ENCODE measurements at places on chromosomes 3 and 15.

DNA sequence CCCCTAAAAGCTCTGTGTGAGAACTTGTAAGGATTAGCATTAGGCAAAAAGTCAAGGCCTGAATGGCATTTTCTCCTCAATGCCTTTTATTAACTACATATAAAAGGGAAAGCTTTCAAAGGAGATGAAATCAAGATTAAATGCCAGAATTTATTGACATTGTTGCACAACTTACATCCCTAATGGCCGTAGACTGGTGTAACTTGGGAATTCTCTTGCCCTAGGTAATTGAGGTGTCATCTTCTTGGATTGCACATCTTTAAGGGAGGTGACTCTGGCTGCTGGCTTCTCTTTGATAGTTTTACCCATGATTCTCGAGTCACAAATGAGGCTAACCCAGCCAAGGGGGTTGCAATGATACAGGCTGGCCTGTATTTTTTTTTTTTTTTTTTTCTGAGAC is 249.1 kb downstream of the TBL1XR1 start:
- no peak for DNase-seq

GRCh38 chr3:69821133-69821532 is 81.9 kb downstream of the MITF start:
- DNase-seq: no peak

- DNase-seq: no peak
Measured at GRCh38 chr15:51314391-51315337, 23.7 kb downstream of the CYP19A1 start.

- DNase-seq: no peak
Measured at GRCh38 chr3:37086918-37087317, 87.5 kb downstream of the LRRFIP2 start.

- DNase-seq: no peak
Measured at GRCh38 chr3:152084441-152085158, 184.1 kb upstream of the MBNL1 start.

- DNase-seq: no peak
Measured at GRCh38 chr15:39232512-39232911, 348.4 kb upstream of the THBS1 start.

DNA sequence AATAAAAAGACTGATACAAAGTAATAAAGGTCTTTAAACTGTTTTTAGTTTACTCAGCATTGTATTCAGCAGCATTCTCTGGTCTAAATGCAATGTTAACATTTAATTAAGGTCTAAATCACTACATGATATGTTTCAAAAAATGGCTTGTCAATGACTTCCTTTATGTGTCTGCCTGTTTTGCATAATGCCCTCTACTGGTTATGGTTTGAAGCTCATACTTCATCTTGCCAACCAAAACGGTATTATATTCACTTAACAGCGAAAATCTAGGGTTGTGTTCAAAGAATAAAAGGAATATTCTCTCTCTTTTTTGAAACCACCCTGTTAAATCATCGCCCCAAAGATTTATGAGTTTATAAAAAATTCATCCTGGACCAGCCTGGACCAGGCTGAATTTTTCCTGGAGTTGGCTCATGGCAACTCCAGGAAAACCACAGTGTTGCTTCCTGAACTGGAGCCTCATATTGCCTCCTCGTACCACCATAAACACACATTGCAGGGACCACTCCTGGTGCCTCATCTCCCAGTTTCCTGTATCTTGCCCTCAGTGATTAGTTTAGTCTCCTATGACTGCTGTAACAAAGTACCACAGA is 6.7 kb upstream of the NCEH1 start:
- DNase-seq: no peak

GRCh38 chr15:45521596-45522327 is 793 bp downstream of the SLC30A4 start:
- no peak for DNase-seq

GRCh38 chr15:65923264-65923663 is 54.0 kb downstream of the RAB11A start:
- DNase-seq: no peak

DNA sequence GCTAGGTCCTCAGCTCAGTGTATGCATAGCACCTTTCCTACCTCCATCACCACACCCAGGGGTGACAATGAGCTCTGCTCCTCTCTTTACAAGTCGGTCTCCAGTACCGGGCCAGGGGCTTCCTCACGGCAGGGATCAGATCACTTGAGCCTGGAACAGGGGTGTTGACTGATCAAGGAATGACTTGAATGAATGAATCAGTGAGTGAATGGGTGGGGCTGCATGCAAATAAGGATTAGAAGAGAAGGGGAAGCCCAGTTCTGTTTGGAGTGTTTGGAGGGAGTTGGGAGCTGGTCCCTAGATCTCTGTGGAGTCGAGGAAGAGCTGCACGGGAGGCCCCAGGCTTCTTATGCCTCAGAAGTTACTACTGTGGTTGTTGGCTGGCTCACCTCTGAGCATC is 87.0 kb downstream of the TMEM266 start:
- DNase-seq: no peak

- no peak for DNase-seq
Measured at GRCh38 chr3:107220538-107220937, 156.7 kb upstream of the CCDC54 start.

GRCh38 chr3:128679338-128679737 is 28.7 kb upstream of the RPN1 start:
- DNase-seq: no peak

GRCh38 chr3:157059661-157060060 is 100.3 kb downstream of the CCNL1 start:
- no peak for DNase-seq

- DNase-seq: no peak
Measured at GRCh38 chr3:8589880-8590556, 54.6 kb downstream of the SSUH2 start.

GRCh38 chr3:48759071-48759470 is 42.0 kb upstream of the IP6K2 start:
- DNase-seq: no peak

DNA sequence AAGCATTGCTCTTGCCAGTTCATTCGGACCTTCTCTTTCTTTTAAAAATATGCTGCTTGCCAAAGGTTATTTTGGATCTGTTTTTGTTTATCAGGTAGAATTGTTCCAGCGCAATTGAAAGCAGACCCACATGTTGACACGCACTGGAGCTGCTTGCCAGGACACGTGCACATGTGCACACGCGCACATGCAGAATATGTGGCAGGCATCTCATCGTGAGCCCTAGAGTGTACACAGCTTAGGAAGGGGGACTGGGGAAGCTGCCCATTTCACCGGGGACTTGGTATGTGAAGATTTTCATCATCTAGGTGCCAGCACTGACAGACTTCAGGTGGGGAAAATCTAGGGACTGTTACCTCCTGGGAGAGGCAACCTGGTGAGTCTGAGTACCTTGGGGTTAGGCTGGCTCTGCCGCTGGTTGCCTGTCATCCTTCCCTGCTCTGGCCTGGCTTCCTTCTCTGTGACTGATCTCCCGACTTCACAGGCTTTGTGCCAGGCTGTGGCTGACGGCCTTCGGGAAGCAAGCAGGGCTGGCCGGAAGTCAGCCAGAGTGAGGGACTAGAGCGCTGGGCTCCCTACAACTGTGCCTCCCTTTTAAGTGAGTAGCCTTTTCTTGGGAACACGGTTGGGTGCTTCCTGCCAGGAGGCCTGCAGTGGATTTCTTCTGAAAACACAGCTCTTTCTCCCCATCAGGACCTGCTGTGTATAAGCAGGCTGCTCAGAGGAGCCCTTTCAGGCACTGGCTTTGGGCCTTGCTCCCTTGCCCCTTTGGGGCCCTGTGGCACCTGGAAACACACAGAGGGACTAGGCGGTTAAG is 129.3 kb downstream of the EEFSEC start:
- no peak for DNase-seq

GRCh38 chr3:12990781-12991480 is 82.3 kb downstream of the IQSEC1 start:
- DNase-seq: no peak

DNA sequence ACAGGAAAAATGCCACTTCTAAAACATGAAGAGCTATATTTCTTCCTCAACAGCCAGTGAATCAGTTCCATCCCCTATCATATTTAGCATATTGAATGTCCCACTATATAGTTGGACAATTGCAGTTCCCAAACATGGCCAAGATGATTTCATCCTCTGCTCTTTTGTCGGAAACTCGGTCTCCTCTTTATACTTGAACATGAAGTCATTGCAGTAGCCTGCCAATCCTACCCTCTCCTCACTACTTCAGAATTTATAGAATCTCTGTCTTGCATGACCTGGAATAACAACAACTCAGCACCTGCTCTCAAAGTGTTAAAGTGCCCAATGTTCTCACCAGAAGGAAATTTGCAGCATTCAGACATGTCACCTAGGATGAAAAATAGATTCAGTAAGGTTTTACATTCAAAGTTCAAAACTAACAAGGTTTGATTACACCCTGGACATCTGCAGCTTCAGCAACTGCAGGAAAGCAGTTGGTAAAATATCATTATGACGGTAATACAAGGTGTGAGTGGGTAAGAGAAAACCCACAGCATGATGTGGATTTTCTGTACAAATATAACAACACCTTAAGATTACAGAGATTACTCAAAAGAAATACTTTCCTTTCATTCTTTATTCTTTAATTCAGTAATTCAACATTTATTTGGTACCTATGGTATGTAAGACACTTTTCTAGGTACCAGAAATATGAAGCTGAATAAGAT is 52.5 kb downstream of the TP63 start:
- no peak for DNase-seq

DNA sequence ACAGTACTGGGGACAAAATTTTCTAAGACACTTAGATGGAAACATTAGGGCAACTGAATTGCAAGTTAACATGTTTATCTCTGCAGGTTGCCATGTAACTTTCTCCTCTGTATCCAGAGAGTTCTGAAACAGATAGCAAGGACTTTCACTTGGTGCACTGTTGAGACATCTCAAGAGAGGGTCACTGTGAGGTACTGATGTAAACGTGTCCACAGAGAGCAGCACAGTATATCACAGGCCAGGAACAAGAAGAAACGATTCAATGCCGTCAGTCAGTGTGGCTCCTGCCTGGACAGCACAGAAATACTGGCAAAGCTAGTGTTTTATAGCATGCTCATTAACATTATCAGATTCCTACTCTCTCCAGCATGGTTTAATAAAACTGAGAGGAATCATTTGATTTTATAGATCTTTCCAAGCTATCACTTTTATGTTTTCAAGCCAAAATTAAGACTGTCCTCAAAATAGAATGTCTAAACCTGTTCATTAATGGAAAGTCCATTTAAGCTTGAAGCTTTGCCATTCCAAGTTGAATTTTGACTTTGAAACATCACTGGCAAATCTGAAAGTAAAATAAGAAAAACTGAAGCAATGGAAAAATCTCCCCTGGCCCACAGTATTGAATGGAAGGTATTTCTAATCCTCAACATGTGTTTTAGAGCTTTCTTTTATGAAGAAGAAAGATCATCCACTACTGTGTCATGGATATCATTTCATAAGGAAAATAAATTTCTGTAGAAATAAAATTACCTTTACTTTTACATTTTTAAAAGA is 102.7 kb downstream of the IMPG2 start:
- no peak for DNase-seq

- DNase-seq: no peak
Measured at GRCh38 chr3:42263354-42264346, 2.3 kb downstream of the CCK start.

DNA sequence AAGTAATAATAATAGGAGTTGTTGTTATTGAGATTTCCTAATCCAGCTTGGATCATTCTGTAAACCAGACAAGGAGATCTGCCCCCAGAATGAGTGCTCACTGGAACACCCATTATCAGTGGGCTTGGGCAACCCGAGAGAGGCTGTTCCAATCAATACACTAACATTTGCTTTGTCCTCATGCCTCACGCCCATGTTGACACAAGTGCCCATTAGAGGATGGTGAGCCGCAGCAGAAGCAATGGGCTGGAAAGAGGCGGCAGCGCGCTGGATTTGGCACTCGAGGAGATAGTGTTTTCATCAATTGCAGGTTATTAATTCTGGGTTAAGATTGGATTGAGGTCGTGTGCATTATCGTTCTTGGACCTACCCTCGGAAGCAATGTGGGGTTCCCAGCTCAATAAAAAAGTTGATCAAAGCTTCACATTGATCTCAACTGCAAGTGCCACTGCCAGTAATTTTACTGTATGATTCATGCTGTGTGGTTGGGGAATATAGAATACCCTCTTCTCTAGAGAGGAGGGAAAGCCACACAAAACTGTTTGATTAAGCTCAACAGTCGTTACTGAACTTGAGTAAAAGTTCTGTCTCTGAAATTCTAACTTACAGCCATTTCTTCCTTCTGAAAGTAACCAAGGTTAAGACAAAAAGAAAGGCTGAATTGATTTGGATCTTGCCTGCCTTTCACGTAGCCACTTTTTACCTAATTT is 15.7 kb downstream of the LYZL4 start:
- DNase-seq: no peak

DNA sequence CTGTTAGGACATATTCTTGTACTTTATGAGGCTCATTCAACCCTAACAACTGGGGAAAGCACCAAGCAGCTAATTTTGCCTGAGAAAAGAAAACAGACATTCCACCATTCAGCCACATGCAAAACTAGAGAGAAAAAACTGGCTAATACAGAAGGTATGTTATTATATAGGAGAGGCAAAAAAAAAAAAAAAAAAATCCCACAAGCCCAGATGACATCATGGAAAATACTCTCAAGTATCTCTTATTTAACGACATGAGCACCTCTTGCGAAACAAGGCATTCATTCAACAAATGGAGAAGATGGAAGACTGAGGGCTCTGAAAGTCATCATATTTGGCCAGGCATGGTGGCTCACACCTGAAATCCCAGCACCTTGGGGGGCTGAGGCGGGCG is 61.5 kb downstream of the PRICKLE2 start:
- DNase-seq: no peak

DNA sequence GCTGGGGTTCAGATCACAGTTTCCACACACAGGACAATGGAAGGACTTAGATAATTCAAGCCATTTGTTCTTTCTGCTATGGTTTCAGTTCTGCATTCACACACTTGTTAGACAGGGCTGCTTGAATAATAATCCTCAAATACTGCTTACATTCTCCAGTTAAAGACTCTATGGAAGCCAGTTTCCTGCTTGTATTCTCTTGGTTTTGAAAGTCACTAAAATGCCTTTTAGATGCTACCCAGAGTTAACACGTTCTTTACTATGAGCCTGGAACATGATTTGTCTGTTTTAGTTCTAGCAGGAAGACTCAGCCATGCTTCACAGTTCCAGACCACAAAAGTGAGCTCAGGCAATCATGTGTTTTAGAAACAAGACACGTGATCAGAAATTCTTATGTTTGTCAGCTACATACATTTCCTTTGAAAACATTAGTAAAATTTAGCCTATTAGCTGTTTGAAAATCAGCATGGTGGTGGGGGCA is 152.4 kb downstream of the LEKR1 start:
- DNase-seq: no peak

Data from esophagus squamous epithelium (tissue), 5 donors.